ENCODE measurements at places on chromosomes 7 and 10.

- no peak for DNase-seq
Observed at GRCh38 chr7:17773289-17773626, 167.0 kb downstream of the SNX13 start.

DNA sequence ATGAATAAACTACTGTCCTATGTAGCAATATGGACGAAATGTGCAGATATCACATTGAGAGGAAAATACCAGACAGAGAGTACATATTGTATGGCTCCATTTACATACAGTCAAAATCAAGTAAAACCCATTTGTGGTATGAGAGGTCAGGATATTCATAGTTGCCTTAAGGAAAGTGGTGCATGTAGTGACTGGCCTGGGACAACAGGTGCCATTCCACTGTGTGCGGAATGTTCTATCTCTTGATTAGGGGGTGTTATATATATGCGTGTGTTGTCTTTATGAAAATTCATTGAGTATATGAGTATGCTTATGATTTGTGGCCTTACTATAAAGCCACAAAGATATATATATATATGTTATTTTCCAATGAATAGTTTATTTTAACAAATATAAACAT is 964.0 kb downstream of the SORCS3 start:
- no peak for DNase-seq

DNA sequence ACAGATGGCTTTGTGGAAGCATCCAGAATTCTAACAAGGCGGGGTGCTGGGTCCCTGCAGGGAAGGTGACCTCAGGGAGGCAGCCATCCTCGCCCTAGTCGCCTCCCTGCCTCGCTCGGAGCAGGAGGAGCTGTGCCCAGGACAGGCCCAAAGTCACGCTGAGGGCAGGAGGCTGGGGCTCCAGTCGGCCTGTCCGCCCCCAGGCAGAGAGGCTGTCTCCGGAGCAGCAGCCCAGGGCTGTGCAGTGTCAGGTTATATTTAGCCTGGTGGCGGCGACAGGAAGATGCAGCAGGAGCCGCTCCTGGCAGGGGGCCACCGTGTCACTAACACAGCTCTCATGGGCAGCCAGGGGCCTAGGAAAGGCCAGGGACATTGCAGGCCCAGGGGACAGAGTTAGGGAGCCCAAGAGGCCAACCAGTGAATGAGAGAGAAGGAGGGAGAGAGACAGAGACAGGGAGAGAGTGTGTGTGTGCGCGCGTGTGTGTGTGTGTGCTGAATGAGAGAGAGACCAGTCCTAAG is 13.5 kb downstream of the KCNH2 start:
- DNase-seq, result no peak

GRCh38 chr10:85665681-85666080 is 700.9 kb downstream of the GRID1 start:
- no peak for DNase-seq

GRCh38 chr7:138951953-138952352 is 29.2 kb downstream of the KIAA1549 start:
- no peak for DNase-seq

DNA sequence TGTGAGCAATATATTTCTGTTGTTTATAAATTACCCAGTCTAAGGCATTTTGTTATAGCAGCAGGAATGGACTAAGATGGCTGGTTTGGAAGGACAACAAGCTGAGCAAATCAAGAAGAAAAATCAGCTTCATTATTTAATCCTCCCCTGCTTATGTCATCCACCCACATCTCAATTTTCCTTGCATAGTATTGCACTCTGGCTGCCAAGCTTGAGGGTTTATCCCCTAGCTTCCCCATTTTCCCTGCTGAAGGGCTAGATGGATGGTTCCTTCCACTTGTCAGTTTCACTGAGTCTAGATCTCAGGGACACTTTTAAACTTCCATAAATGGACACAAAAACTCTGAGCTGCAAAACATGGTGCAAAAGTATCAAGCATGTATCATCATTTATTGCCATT is 75.2 kb upstream of the LAMB4 start:
- no peak for DNase-seq

GRCh38 chr7:82778021-82778420 is 334.4 kb upstream of the CACNA2D1 start:
- DNase-seq, result no peak

DNA sequence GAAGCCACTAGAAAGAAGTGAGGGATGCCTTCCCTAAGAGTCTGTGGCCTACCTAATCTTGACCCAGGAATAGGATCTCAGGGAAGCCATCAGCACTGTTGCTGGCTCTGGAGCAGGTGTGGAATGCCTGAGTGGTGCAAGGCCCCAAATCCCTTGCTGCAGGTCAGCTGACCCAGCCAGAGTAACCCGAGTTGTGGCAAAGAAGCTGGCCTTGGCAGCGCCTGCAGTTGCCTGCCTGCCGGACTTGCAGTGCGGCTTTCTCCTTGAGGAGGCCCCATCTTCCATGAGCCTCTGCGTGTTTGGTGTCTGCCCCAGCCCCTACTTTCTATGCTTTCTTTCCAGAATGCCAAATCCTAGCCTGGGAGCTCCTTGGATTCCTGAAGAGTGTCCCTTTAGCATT is 5.8 kb downstream of the KIAA1217 start:
- DNase-seq, result no peak

GRCh38 chr7:131919920-131920709 is 363.7 kb upstream of the PODXL start:
- no peak for DNase-seq

- DNase-seq, result no peak
Observed at GRCh38 chr10:73590881-73591799, at the start of gene USP54. Gene USP54 (minus strand): TSS chr10:73591342. CDS start chr10:73575658, 15,684 bp downstream.

GRCh38 chr10:130403153-130404075 is 267.2 kb downstream of the GLRX3 start:
- no peak for DNase-seq

GRCh38 chr7:78081888-78082287 is 283.3 kb downstream of the PHTF2 start:
- no peak for DNase-seq

GRCh38 chr10:3977761-3978160 is 192.8 kb upstream of the KLF6 start:
- no peak for DNase-seq

- no peak for DNase-seq
Observed at GRCh38 chr7:100655908-100656674, at the start of gene ACTL6B. Gene ACTL6B (minus strand): TSS chr7:100656448. CDS start chr7:100656354, 94 bp downstream.

- DNase-seq, result no peak
Observed at GRCh38 chr7:147885869-147886268, 704.7 kb upstream of the C7orf33 start.

- DNase-seq, result no peak
Observed at GRCh38 chr7:141754939-141755338, 9.0 kb upstream of the TAS2R3 start.

- no peak for DNase-seq
Observed at GRCh38 chr10:126518218-126519080, 130.2 kb upstream of the ADAM12 start.

DNA sequence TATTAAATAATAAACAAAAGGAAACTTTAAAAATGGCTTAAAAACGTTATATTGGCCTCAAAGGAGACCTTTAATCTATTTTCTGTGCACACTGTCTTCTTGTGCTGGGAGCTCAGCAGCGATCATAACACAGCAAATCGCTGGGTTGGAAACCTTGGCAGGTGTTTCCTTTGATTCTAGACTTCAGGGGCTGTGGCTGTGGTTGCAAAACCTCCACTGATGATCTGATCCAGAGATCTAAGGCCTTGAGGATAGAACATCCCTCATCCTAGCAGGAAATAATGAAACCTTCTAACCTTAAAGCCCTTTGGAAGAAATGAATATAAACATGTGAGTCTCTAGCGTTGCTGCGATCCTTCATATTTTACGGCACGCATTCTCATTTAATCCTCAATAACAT is 29.8 kb downstream of the CDHR3 start:
- no peak for DNase-seq

- no peak for DNase-seq
Observed at GRCh38 chr7:141013345-141013715, 1.4 kb downstream of the MRPS33 start.

- DNase-seq, result no peak
Observed at GRCh38 chr10:117544004-117544701, 1.6 kb downstream of the EMX2 start.

- no peak for DNase-seq
Observed at GRCh38 chr7:1109581-1110310, 21.8 kb downstream of the GPER1 start.

GRCh38 chr7:102472126-102473041 is 6.3 kb downstream of the POLR2J start:
- DNase-seq, result no peak

GRCh38 chr10:59324597-59324996 is 37.8 kb downstream of the FAM13C start:
- no peak for DNase-seq

DNA sequence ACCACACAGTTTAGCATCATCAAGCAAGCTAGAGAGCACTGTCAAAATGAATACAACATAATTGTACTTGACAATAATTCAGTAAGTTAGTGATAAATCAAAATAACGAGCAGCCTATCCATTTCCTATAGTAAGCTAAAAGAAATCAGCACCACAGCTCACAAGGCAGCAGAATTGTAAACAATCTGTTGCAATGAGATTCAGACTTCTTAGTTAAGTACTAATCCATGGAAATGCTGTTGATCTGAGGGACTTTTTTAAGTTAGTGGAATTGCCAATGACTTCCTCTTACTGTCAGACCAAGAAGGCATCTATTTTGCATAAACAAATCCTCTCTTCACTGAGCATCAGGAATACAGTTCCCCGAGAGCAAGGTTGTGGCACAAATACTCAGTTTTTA is 136.6 kb upstream of the CCDC6 start:
- no peak for DNase-seq

DNA sequence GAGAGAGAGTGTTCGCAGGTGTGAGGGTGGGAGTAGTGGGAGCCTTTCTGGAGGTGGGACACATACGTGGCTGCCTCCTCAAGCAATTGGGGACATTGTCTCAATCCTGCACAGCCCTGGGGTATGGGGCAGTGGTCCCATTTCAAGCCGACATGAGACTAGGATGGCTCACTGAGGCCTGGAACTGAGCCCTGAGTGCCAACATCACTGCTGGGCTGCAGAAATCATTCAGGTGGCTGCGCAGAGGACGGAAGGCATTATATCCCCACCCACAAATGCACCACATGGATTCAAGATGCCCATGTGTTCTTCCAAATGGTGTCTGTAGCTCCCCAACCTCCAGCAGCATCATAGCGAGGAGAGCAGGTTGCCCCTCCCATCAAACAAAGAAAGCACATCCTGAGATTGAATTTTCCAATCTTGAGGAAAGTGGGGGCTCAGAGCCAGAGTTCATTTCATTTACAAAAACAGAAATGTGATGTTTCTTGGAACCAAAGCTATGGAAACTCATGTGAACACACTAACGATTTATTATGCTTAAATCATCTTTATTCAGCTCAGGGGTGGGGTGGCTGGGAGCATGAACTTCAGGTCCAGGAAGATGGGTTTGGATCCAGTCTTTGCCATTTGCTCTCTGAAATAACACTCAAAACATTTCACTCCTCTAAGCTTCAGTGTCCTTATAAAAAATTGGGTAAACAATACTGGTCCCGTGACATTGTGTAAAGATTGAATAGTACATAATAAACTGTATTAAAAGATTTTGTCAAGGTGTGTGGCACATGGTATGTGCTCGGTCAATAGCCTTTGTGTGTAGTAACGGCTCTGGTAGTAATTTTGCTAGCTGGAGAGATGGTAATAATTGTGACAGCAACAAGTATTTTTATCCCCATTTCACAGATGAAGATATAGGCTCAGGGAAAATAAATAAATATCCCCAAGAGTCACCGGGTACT is 4.6 kb downstream of the SFTPA2 start:
- DNase-seq, result no peak

- no peak for DNase-seq
Observed at GRCh38 chr10:54125098-54125747, 675.8 kb downstream of the PCDH15 start.

GRCh38 chr7:37643876-37644275 is 39.7 kb upstream of the GPR141 start:
- no peak for DNase-seq

GRCh38 chr7:32892521-32893206 is 1.1 kb upstream of the KBTBD2 start:
- DNase-seq, result peak; percentile 8

- no peak for DNase-seq
Observed at GRCh38 chr10:6148251-6148701, 54.5 kb upstream of the PFKFB3 start.

GRCh38 chr7:28269700-28270361 is 89.2 kb upstream of the JAZF1 start:
- no peak for DNase-seq

GRCh38 chr10:71068861-71069271 is 143.5 kb upstream of the UNC5B start:
- DNase-seq, result no peak

GRCh38 chr10:95538412-95538811 is 22.8 kb downstream of the SORBS1 start:
- DNase-seq, result no peak

- DNase-seq, result no peak
Observed at GRCh38 chr7:2934211-2934731, 90.2 kb upstream of the GNA12 start.

DNA sequence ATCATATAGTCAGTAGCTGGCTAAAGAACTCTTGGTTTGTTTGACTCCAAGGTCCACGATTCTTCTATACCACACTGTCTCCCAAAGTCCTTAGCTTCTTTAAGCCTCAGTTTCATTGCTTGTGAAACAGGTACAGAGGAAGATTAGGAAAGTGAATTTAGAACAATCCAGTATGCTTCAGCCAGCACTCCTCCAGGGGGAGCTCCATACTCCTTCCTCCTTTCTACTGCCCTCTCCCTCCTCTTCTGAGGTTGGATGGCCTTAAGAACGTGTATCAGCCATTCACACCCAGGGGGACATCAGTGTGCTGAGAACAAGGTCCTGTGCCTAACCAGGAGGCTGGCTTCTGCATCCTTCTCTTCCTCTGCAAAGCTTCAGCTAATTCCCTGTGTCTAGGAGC is 54.8 kb upstream of the CALD1 start:
- DNase-seq, result no peak

- DNase-seq, result no peak
Observed at GRCh38 chr10:88316292-88316861, 266.7 kb downstream of the RNLS start.

DNA sequence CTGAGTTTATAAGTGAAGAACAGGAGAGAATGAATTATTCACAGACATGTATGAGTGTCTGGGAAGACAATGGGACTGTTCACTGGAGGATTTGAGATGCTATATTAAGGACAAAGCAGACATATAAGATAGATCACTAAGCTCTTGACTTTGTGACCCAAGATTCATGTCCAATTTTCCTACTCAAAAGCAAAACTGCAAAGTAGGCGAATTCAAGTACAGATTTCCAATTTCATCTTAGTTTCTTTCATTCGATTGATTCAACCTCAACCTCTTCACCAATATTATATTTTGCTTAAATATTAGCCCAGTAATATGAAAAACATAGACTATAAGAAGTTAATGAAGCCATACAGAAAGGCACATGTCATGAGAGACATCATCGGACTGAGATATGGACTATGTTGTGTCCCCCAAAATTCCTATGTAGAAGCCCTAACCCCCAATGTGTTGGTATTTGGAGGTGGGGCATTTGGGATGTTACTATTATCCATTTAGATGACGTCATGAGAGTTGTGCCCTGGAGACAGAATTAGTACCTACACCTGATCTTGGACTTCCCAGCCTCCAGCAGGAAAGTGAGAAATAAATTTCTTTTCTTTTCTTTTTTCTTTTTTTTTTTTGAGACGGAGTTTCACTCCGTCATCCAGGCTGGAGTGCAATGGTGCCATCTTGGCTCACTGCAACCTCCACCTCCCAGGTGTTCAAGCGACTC is 353.7 kb upstream of the AKR1E2 start:
- DNase-seq, result no peak

- no peak for DNase-seq
Observed at GRCh38 chr10:50552308-50552707, 71.4 kb downstream of the SGMS1 start.

GRCh38 chr7:86939197-86939814 is 120.1 kb downstream of the ELAPOR2 start:
- DNase-seq, result no peak
